Spleen (tissue), 13 donors: ENCODE measurements at places on chromosomes 3 and 15. TPM values are rescaled to one million over a fixed set of nuclear protein-coding genes. Genes with fewer than 3 reads are reported as not detected.

Gene ITIH1
- total RNA-seq, result 1.8 TPM

DNA sequence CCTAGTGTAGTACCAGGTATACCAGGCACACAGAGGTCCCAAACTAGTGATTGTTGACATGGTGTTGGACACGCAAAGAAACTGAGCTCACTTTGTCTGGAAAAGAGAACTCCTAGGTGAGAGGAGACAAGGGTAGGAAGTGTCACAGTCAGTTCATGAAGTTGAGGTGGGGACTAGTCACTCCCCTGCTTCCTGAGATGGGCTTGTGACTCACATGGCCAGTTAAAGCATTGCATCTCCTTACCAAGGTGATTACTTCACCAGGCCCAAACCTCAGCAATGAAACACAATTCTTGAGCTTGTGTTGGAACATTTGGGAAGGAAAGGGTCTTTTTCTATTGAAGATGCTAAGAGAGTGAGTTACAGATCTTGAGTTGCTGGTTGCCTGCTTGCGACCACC lies 49.2 kb upstream of the RAD18 start:
- H3K27me3 ChIP-seq, result no peaks in the 10 kb centered on the region
- H3K36me3 ChIP-seq, result no peaks in the 10 kb centered on the region
- no peak overlapping the region for H3K27ac ChIP-seq
- no peaks in the 10 kb centered on the region for H3K4me1 ChIP-seq
- DNase-seq, result no peak

GRCh38 chr15:58241872-58242271 lies 103.7 kb downstream of the AQP9 start:
- no peak overlapping the region for H3K4me3 ChIP-seq
- DNase-seq, result no peak
- H3K27ac ChIP-seq, result no peak overlapping the region
- H3K36me3 ChIP-seq, result no peaks in the 10 kb centered on the region
- no peaks in the 10 kb centered on the region for H3K27me3 ChIP-seq
- H3K4me1 ChIP-seq, result no peaks in the 10 kb centered on the region

Gene SPTBN5
- total RNA-seq, result 0.79 TPM

GRCh38 chr3:66053550-66054094 lies 14.9 kb upstream of the MAGI1 start:
- H3K27me3 ChIP-seq, result no peaks in the 10 kb centered on the region
- H3K4me3 ChIP-seq, result no peak overlapping the region
- no peaks in the 10 kb centered on the region for H3K36me3 ChIP-seq
- DNase-seq, result no peak
- H3K4me1 ChIP-seq, result no peaks in the 10 kb centered on the region

Gene TMEM39A
- total RNA-seq, result 72.5 TPM

GRCh38 chr3:31946484-31947081 lies 34.5 kb downstream of the OSBPL10 start:
- H3K4me3 ChIP-seq, result no peak overlapping the region
- peaks cover 13% of the 10 kb centered on the region for H3K4me1 ChIP-seq
- H3K36me3 ChIP-seq, result no peaks in the 10 kb centered on the region
- peak overlapping the region; percentile 27 for H3K27ac ChIP-seq

DNA sequence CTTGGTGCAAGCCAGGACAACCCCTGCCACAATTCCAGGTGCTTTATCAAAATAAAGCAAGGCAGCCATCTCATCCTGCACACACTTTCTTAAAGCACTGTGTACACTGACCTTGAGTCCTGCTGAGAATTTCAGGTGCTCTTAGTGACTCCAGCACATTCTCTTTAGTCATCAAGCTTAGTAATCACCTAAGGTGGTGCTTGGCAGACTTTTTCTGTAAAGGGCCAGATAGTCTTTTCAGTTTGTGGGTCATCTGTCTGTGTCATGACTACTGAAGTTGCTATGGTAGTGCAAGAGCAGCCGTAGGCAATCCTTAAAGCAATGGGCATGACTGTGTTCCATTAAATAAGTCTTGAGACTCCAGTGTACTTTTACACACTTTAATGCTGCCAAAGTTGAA lies 36.4 kb downstream of the RIOX2 start:
- H3K27ac ChIP-seq, result no peak overlapping the region
- no peak for DNase-seq
- no peaks in the 10 kb centered on the region for H3K27me3 ChIP-seq
- no peak overlapping the region for H3K4me3 ChIP-seq

Gene C15orf40
- 12.9 TPM for total RNA-seq

DNA sequence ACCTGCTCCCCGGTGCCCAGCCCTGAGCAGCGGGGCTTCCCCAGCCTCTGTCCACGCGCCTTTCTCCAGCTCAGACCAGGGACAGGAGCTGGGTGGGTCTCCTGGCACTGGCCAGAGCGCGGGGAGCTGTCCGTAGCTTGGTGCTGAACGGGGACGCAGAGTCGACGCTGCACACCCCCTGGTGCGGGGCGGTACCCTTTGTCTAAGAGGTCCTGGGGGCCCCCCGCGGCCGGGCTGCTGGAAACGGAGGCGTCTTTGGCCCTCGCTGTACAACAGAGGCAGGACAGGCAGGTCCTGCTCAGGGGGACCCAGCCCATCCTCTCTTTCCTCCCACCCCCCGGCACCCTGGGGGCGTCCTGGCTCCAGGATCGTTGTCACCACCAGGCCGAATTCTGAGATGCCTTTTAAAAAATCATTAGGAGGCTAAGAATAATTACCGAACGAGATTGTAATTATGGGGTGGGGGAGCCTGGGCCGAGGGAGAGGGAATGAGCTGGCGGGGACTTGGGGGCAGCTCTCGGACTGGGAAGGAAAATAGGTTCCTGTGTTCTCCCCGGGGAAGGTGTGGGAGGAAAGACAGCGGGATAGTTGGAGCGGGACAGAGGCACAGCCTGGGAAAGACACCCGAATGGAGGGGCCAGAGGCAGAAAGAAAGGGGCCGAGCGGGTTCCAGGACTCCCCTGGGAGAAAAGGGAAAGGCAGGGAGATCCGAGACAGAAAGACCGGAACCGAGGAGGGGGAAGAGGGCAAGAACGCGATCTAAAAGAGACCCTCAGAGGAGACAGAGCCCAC lies 4.1 kb upstream of the SKOR1 start:
- peaks cover 11% of the 10 kb centered on the region for H3K4me1 ChIP-seq
- H3K27ac ChIP-seq, result no peak overlapping the region
- H3K36me3 ChIP-seq, result no peaks in the 10 kb centered on the region
- H3K4me3 ChIP-seq, result no peak overlapping the region
- peaks cover 16% of the 10 kb centered on the region for H3K27me3 ChIP-seq

DNA sequence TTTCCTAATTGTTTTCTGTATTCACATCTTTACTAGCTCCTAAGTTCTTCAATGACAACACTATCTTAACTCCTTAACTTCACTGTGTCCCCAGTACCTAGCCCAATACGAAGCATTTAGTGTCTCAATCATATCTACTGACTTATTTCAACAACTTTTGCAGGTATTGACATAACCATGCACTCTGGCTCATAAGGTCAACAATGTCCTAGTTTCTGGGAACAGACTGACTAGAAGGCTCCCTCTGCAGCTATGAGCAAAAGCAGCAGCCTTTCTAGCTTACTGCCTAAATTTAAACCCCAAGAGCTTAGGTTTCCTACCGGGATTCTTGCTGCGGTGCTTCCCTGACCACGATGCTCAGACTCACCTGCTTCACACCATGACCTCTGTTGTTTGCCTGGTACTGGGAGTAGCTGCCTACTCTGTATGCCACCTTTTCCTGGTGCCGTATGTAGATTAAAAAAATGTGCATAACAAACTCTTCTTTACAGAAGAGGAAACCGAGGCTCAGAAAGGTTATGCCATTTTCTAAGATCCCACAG lies 767.7 kb downstream of the TUSC7 start:
- no peaks in the 10 kb centered on the region for H3K4me1 ChIP-seq
- no peak overlapping the region for H3K4me3 ChIP-seq
- no peaks in the 10 kb centered on the region for H3K36me3 ChIP-seq
- H3K27me3 ChIP-seq, result no peaks in the 10 kb centered on the region
- DNase-seq, result no peak

DNA sequence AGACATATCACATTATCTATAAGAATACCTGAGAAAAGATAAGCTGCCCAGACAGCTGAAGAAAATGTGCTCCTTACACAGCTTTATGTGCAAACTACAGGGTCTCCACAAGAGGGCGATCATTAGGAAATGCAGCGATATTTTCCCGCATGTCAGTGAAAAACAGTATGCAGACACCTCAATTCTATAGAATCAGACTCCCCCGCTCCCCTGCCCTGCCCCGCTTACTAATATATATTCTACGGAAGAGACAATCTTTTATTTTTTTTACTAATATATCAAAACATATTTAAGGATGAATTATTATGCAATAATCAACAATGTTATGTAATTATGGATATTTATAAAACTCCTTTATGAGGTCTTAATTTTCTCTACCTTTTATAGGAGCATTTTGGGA lies 681.3 kb downstream of the ROBO1 start:
- no peak for DNase-seq
- H3K27ac ChIP-seq, result no peak overlapping the region
- no peaks in the 10 kb centered on the region for H3K27me3 ChIP-seq
- H3K36me3 ChIP-seq, result no peaks in the 10 kb centered on the region
- H3K4me3 ChIP-seq, result no peak overlapping the region
- H3K4me1 ChIP-seq, result no peaks in the 10 kb centered on the region

Gene CNTN4
- 1.2 TPM for total RNA-seq

Gene UROC1
- not detected for total RNA-seq

- no peaks in the 10 kb centered on the region for H3K4me1 ChIP-seq
- H3K4me3 ChIP-seq, result no peak overlapping the region
- no peak overlapping the region for H3K27ac ChIP-seq
- DNase-seq, result no peak
- no peaks in the 10 kb centered on the region for H3K27me3 ChIP-seq
These were observed 63.0 kb upstream of the FRMD4B start for GRCh38 chr3:69448877-69449276.

- no peak for DNase-seq
- peaks cover 6% of the 10 kb centered on the region for H3K36me3 ChIP-seq
- no peaks in the 10 kb centered on the region for H3K27me3 ChIP-seq
- no peak overlapping the region for H3K27ac ChIP-seq
- peaks cover 24% of the 10 kb centered on the region for H3K4me1 ChIP-seq
- no peak overlapping the region for H3K4me3 ChIP-seq
These were observed 25.8 kb upstream of the SCAANT1 start for GRCh38 chr3:63937661-63938651.

Gene LRTM1
- total RNA-seq, result 6.9 TPM

DNA sequence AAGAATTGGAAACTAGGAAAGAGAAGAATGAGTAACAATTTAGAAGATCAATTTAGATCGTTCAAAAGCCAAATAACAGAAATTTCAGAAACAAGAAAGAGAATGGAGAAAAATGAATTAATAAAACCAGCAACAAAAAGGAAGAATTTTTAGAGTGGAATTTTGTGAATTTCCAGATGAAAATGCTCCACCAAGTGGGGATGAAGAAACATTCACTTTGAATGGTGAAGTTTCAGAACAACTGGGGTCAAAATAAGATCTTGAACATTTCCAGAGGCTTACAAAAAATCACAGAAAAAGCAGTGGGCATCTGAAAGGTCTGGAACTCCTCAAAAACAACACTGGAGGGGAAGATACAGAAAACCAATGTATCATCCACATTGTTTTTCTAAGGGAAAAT lies 4.2 kb upstream of the MOBP start:
- no peaks in the 10 kb centered on the region for H3K4me1 ChIP-seq
- H3K27ac ChIP-seq, result no peak overlapping the region
- DNase-seq, result no peak
- H3K4me3 ChIP-seq, result no peak overlapping the region

- no peak for DNase-seq
- no peak overlapping the region for H3K4me3 ChIP-seq
- H3K4me1 ChIP-seq, result no peaks in the 10 kb centered on the region
- H3K27ac ChIP-seq, result no peak overlapping the region
- no peaks in the 10 kb centered on the region for H3K36me3 ChIP-seq
These were observed 355.2 kb upstream of the AZI2 start for GRCh38 chr3:28703843-28704242.

- no peaks in the 10 kb centered on the region for H3K27me3 ChIP-seq
- DNase-seq, result no peak
- H3K4me1 ChIP-seq, result peaks cover 14% of the 10 kb centered on the region
- H3K4me3 ChIP-seq, result no peak overlapping the region
- H3K27ac ChIP-seq, result no peak overlapping the region
- H3K36me3 ChIP-seq, result no peaks in the 10 kb centered on the region
These were observed 97.2 kb upstream of the C3orf80 start for GRCh38 chr3:160128056-160128455.

GRCh38 chr3:4746241-4746958 lies 232.8 kb upstream of the BHLHE40 start:
- H3K36me3 ChIP-seq, result peaks cover 51% of the 10 kb centered on the region
- H3K27ac ChIP-seq, result no peak overlapping the region
- H3K4me1 ChIP-seq, result peaks cover 45% of the 10 kb centered on the region
- no peaks in the 10 kb centered on the region for H3K27me3 ChIP-seq

Gene CCRL2
- total RNA-seq, result 15.6 TPM

GRCh38 chr3:156598413-156598812 lies 43.5 kb upstream of the SSR3 start:
- no peak overlapping the region for H3K27ac ChIP-seq
- H3K27me3 ChIP-seq, result no peaks in the 10 kb centered on the region
- no peaks in the 10 kb centered on the region for H3K4me1 ChIP-seq
- H3K4me3 ChIP-seq, result no peak overlapping the region
- H3K36me3 ChIP-seq, result no peaks in the 10 kb centered on the region

Gene PARP15
- 74.7 TPM for total RNA-seq

Gene POTEB2
- not detected for total RNA-seq

- no peak for DNase-seq
- H3K36me3 ChIP-seq, result no peaks in the 10 kb centered on the region
- no peaks in the 10 kb centered on the region for H3K4me1 ChIP-seq
- H3K4me3 ChIP-seq, result no peak overlapping the region
- H3K27me3 ChIP-seq, result no peaks in the 10 kb centered on the region
These were observed 402.1 kb downstream of the CADM2 start for GRCh38 chr3:85360742-85361387.

Gene DHX30
- 56.1 TPM for total RNA-seq

- no peak overlapping the region for H3K4me3 ChIP-seq
- no peak for DNase-seq
- H3K27me3 ChIP-seq, result peaks cover 51% of the 10 kb centered on the region
- H3K36me3 ChIP-seq, result no peaks in the 10 kb centered on the region
These were observed 45.8 kb upstream of the NTRK3 start for GRCh38 chr15:88302373-88302772.

DNA sequence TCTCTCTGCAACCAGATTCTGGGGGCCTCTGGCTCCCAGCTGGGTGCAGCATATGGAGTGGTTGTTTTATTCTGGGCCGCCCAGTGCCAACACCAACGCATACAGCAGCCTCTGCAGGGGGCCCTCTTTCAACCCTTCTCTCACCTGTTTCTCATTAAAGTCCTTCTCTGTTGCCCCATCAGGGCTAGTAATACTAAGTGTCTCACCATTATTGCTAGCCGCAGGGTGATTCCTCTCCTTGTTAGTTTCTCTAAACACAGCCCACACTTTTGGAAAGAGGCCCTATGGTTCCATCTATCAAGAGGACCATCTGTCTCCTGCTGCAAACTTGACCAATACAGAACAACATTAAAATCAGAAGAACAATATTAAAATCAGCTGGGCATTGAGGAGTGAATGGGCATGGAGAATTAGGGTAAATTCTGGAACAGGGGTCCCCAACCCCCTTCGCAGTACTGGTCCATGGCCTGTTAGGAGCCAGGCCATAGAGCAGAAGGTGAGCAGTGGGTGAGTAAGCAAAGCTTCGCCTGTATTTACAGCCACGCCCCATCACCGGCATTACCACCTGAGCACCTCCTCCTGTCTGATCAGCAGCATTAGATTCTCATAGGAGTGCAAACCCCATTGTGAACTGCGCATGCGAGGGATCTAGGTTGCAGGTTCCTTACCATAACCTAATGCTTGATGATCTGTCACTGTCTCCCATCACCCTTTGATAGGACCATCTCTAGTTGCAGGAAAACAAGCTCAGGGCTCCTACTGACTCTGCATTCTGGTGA lies 36.5 kb downstream of the ALS2CL start:
- no peaks in the 10 kb centered on the region for H3K27me3 ChIP-seq
- peaks cover 4% of the 10 kb centered on the region for H3K4me1 ChIP-seq
- DNase-seq, result no peak
- H3K27ac ChIP-seq, result no peak overlapping the region

Gene DLL4
- total RNA-seq, result 15.6 TPM

Gene TFG
- total RNA-seq, result 57.6 TPM
